ENCODE measurements at places on chromosomes 6 and 20.

DNA sequence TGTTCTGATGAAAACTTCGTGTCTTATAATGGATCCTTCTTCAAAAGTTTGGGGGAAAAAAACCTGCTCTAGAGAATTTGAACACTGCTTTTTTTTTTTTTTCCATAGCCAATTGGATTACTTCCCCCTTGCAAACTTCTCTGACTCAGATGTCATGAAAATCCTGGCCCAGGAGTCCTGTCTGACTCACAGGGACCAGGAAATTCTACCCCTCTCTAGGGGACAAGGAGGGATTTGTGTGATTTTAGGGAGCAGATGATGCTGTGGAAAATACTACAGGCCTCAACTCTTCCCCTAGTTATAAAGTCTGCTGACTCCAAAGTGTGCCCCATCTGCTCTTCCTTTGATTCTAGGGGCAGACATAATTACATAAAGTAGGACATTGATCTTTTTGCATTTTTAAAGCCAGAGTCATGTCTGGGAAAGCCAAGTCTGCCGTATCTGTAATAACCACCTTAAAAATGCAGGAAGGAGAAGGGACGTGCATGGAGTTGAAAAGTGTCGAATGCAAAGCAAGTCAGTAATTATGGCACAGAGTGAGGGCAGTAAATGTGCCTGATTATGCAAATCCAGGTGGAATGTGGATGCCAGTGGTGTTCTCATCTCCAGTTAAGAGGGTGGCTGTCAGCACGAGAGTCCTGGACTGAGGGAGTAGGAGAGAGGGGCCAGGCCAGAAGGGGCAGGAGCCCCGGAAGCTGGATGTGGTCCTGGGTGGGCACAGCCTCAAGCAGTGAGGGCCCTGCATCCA, 144.3 kb upstream of the SULF2 start:
- no peak for DNase-seq

DNA sequence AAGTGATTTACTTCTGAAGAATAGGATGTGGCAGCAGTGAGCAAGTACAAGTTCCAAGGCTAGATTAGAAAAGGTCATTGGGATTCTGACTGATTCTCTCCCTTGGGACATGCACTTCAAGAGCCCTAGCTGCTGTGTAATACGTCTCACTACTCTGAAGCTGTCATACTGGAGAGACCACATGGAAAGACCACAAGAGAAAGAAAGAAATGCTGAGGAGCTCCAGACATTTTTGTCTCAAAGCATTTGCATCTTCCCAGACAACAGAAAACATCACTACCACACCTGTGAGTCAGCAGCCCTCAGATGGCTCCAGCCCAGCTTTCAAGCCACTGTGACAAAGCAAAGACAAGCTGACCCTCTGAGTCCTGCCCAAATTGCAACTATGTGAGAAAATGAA, 20.7 kb downstream of the TENT5A start:
- DNase-seq: no peak

- no peak for DNase-seq
Measured at GRCh38 chr6:145829950-145830349, 15.4 kb upstream of the FBXO30 start.

GRCh38 chr20:5529331-5530148, 212.8 kb upstream of the PROKR2 start:
- peak; percentile 43 for DNase-seq

GRCh38 chr6:136524339-136524935, 25.8 kb downstream of the MAP7 start:
- DNase-seq: no peak

GRCh38 chr6:160634706-160635105, 29.4 kb downstream of the LPA start:
- no peak for DNase-seq

DNA sequence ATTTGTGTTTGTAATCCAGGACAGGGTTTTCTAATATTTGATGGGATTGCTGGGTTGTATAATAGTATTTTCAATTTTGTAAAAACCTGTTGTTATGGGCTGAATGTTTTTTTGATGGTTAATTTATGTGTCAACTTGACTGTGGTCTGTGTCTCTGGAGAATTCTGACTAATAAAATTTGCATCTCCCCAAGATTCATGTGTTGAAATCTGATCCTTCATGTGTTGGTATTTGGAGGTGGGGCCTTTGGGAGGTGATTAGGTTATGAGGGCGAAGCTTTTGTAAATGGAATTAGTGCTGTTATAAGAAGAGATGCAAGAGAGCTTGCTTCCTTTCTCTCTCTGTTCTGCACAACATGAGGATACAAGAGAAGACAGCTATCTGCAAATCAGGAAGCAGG, 48.7 kb upstream of the SAMD5 start:
- no peak for DNase-seq

DNA sequence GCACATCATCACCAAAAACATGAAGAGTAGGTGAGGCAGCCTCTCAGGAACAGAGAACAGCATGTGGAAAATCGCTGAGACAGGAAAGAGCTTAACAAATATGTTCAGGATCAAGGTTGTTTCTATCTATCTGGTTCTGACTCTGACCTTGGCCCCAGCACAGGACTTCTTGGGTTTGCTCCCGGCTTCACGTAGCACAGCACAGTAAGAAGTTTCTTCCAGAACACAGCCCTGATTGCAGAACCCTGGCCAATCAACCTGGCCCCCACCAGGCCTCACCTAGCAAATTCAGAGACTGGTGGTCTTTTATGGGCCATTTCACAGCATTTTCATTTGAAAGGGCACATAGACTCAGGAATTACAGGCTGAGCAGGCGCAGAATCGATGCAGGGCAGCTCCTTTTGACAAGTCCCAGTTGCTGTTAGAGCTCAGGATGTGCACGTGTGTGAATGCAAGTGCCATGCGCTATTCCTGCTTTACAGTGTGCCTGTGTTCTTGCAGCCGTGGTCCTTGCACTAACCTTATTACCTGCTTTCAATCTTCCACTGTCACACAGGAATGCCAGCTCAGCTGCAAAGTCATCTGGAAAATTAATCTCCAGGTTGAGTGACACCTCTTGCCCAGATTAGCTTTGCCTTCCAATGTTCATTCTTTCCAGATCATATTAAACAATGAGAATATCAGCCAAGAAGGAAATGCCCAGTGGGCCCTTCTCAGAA, 100.5 kb upstream of the SLC2A12 start:
- no peak for DNase-seq

- no peak for DNase-seq
Measured at GRCh38 chr20:10218536-10219451, at the start of gene SNAP25. Gene SNAP25, plus strand, starts transcription at chr20:10218830. Its CDS starts 56,662 bp downstream, at chr20:10275492.

DNA sequence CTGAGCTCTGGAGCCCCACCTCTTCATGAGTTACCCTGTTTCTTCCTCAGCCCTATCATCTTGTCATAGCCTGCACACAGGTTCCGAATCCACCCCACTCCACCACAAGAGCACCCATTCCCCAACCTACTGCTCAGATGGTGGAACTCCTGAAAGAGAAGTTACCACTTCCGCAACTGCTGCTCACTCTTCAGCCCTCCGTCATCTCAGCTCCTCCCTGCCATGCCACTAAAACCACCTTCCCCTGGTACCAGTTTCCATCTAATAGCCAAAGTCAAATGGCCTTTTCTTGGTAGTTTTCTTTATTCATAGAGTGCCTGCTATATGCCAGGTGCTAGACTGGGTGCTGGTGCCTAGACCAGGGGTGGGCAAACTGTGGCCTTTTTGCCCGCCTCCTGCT, 3.9 kb downstream of the RAB22A start:
- no peak for DNase-seq

GRCh38 chr20:31606804-31607639, 1.9 kb downstream of the ID1 start:
- DNase-seq: no peak

GRCh38 chr20:44576297-44576696, 6.1 kb upstream of the PKIG start:
- no peak for DNase-seq

- DNase-seq: no peak
Measured at GRCh38 chr20:23082846-23083552, 3.1 kb downstream of the CD93 start.

DNA sequence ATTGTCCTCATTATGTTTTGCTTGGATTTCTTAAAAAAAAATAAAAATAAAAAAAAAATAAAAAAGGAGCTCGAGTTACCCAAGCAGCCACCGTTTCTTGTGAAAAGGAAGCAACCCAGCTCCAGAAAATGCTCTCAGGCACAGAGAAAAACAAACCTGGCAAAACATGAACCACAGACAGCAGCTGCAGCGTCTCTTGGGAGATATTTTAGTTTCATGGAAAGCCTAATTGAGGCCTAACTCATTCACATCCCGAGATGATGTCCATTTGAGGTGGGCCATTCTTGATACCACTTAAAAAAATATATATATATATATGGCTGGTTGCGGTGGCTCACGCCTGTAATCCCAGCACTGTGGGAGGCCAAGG, 13.7 kb upstream of the MRAP2 start:
- DNase-seq: no peak

DNA sequence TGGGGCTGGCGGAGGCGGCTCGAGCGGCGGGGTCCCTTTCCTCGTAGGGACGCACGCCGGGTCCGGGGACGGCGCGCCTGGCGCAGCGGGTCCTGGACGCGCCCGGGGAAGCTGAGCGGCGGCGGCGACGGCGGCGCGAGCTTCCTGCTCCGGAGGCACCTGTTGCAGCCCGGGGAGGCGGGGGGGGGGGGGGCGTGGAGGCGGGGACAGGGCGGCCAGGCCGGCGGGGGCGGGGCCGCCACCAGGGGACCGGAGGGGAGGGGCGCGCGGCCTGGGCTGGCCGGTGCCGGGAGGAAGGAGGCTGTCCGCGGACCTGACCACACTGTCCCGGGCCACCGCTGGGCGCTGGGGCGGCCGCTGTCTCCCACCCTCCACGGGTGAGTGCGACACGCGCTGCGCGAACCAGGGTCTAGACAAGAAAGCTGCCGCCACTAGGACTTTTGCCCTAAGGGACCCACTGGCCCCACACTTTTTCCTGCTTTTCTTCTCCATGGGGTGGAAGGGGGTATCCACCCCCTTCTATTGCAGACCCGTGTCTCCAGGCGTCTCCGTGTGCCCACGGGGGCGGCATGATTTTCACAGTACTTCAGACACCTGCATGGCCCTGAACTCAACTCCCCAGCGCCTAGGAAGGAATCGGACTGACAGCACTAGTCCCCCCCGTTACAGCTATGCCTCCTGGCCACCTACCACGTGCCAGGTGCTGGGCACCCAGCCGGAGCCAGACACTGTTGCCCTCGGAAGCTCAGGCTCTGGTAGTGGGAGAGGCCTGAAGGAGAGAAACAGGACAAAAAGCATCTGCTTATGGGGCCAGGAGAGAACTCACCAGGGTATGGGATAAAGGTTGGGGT, at the start of gene NFATC2:
Gene NFATC2, minus strand, starts transcription at position 149 of the 851 bp plus-strand sequence. CDS start 220 bp downstream, outside the sequence.
- no peak for DNase-seq

DNA sequence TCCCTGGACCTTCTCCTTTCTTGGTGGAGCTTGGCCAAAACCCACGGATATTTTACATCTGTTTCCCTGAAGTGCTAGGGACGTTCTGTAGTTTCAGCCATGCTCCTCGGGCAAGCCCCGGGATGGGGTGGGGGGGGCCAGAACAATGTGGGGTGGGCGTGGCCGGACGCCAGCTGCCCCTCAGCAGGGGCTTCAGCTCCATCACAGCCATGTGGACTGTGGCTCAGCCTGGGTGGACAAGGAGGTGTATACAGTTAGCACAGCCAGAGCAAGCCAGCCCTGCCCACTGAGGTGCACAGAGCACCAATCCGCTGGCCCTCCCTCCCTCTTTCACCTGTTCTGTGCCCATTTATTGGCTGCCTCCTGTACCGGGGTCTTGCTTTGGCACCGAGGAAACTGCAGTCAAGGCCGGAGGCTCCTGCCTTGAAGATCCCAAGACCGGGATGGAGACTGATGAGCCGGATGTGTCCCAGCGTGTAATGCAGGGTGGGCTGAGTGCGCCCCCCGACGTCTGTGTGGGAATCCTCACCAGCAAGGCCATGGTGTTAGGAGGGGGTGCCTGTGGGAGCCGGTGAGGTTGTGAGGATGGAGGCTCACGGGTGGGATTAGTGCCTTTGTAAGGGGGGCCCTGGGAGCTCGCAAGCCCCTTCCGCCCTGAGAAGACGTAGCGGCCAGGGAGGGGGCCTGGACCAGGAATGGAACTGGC, 28.0 kb downstream of the FRMD1 start:
- no peak for DNase-seq

- DNase-seq: no peak
Measured at GRCh38 chr6:168034537-168034936, 37.1 kb downstream of the KIF25 start.

- DNase-seq: no peak
Measured at GRCh38 chr20:15619341-15619740, 953.9 kb downstream of the KIF16B start.

DNA sequence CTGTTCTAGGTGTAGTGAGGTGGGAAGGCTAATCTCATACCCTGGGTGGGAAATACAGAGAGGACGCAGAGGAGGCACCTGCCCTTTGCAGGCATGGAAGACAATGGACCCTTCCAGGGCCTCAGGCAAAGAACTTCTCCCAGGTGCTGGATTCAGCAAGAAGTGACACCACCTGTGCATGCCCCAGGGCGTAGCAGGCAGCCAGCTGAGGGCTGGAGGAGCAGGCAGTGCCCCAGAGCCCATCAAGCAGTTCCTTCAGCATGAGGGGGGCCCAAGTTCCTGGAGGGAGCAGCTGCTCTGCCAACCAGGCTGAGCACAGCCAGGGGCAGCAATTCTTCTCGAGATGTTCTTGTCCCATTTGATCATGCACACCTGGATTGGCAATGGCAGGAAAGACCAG, 170.3 kb upstream of the PDE10A start:
- no peak for DNase-seq

GRCh38 chr6:21053612-21054011, 519.4 kb downstream of the CDKAL1 start:
- DNase-seq: no peak

DNA sequence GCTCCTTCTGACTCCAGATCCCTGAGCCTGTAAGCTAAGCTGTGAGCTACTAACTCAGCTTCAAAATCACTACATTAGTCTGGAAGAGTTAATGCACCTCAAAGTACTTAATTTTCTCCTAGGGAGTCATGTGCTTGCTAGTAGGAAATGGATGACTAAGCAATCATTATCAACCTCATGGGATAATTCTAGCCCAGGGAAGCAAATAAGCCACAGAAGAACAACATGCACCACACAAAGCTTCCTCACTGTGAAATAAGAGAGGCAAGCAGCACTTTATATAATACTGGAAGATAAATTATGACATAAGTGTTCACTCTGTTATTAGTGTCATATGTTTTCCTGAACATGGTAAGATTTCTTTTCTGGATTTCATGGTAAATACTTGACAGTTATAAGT, 57.9 kb upstream of the RCAN2 start:
- no peak for DNase-seq

- DNase-seq: no peak
Measured at GRCh38 chr6:107646176-107646575, 156.3 kb downstream of the SOBP start.
